ENCODE measurements at places on chromosomes 6 and 20.

DNA sequence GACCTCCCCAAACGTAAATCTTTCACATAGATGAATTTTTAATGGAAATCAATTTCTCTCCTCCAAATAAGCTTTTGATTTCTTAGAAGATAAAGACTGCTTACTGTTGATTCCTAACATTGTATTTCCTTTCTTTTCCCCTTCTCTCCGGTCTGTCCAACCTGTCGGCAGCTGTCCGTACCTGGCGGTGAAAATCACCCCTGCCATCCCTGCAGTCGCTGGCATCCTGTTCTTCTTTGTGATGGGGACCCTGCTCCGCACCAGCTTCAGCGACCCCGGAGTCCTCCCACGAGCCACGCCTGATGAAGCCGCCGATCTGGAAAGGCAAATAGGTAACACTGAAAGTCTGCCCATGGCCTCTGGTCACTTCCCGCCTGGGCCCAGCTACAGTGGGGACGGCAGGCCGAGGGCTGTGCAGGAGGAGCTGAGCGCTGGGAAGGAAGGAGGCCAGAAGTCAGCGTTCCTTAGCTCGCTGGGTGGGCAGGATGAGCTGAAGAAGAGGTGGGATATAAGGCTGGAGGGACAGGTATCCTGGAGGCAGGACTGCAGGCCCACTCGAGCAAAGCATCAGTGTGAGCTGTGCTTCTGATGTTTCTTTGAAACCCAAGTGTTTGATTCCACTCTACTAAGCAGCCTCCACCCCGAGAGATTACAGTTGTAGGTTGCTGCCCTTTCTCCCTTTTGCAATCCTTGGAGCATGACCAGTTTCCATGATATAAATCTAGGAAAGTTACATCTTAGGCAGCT lies 161.6 kb downstream of the ZDHHC14 start:
- no peak for DNase-seq

- DNase-seq: peak; percentile 36
These were observed 16.4 kb upstream of the POLR1H start for GRCh38 chr6:30044630-30045029.

DNA sequence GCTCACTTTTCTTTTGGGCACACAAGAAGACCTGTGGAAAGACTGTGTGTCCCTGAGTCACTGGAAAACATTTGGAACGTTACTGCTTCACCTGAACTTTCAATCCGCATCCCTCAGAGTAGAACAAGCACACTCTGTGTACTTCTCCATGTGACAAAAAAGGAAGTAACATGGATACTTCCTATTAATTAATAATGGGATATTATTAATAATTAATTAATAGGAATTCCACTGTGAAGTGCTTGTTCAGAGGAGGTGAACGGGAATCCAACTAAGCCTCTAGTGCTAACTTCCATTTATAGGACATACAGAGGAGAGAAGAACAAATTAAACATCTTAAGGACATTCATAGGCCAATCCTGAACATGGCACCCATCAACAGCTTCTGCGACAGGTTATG lies 407.8 kb downstream of the SYNE1 start:
- no peak for DNase-seq

GRCh38 chr6:38034274-38034914 lies 214.9 kb downstream of the ZFAND3 start:
- DNase-seq: peak; percentile 67

DNA sequence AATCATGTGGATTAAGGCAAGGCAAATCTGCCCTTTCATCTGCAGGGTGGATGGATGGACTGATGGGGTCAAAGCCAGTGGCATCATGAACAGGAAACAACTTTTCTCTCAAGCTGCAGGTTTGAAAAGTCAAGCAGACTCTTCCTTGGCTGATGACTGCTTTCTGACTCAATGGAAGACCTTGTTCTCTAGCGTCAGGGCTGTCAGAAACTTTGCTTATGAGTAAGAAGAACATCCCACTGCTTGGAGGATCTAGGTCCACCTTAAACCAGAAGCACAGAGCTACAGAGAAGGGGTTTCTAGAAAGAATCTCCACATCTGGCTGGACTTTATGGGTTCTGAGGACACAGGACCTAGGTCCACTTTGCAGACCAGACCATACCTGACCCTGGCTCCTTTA lies 36.3 kb upstream of the CST5 start:
- DNase-seq: no peak

GRCh38 chr6:43338243-43338642 lies 29.6 kb upstream of the CRIP3 start:
- DNase-seq: no peak

DNA sequence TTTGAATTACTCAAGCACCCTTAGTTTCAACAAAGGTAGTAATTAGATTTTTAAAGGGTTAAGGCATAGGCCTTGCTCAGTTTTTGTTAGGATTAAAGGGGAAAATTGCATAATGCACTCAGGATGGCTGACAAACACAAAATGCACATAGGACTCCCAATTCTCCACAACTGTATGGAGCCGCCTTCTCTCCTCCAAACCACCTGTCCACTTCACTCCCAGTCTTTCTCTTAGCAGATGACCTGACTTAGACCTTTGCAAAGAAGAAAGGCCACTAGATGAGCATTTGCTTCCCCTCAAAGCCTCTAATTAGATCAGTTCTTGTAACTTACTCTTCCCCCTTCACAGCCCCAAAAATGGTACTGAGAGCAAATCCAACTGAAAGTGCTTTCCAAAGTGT lies 20.1 kb downstream of the NSFL1C start:
- DNase-seq: no peak

DNA sequence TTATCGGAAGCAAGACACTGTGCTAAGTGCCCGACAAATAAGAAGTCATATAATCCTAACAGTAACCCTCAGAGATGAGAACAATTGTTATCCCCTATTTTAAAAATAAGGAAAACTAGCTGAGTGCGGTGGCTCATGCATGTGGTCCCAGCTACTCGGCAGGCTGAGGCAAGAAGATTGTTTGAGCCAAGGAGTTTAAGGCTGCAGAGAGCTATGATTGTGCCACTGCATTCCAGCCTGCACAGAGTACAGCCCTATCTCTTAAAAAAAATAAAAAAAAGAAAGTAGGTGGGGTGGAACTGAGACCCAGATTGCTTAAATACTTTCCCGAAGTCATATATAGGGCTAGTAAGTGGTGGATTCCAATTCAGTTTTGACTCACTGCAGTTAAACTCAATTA lies 84.7 kb downstream of the UST start:
- DNase-seq: no peak

GRCh38 chr6:167722634-167723309 lies 103.9 kb upstream of the AFDN start:
- no peak for DNase-seq

DNA sequence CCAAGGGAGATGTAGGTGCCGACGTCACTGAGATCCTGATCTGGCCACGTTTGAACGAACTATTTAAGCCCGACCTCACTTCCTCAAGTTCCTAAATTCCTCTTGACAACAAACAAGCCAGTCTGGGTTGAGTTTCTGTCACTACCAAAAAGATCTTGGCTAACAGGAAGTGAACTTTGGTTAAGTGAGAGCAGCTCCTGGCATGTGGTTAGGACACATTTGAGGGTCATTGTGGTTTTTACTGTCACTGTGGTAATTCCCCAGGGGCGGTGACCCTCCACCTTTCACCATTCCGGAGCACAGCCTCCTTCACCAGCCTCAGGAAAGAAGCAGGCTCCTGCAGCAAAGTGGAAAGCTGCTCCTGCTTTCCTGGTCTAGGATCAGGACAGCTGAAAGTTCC lies 43.1 kb upstream of the ZNF831 start:
- no peak for DNase-seq

- DNase-seq: peak; percentile 70
These were observed 793 bp downstream of the GMPR start for GRCh38 chr6:16238963-16239797.

GRCh38 chr20:14972256-14972655 lies 634.8 kb upstream of the FLRT3 start:
- DNase-seq: no peak

DNA sequence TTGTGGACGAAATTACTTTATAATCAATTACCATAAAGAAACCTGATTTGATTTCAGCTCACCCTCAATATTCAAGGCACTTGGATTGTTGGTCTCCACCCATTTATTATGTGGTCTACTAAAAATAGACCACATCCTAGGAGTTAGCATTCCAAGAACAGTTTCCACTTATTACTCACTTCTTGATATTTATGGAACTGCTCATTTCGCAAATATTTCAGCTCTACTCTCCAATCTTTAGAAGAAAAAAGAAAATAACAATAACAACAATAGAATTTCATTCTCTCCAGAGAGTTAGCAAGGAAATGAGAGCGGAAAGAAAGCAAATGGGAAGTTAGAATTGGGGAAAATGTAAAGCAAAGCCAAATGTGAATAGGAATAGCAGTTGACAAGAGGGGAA lies 26.2 kb upstream of the HDAC2 start:
- DNase-seq: peak; percentile 90

GRCh38 chr6:1709234-1709641 lies 99.5 kb downstream of the FOXC1 start:
- DNase-seq: no peak

DNA sequence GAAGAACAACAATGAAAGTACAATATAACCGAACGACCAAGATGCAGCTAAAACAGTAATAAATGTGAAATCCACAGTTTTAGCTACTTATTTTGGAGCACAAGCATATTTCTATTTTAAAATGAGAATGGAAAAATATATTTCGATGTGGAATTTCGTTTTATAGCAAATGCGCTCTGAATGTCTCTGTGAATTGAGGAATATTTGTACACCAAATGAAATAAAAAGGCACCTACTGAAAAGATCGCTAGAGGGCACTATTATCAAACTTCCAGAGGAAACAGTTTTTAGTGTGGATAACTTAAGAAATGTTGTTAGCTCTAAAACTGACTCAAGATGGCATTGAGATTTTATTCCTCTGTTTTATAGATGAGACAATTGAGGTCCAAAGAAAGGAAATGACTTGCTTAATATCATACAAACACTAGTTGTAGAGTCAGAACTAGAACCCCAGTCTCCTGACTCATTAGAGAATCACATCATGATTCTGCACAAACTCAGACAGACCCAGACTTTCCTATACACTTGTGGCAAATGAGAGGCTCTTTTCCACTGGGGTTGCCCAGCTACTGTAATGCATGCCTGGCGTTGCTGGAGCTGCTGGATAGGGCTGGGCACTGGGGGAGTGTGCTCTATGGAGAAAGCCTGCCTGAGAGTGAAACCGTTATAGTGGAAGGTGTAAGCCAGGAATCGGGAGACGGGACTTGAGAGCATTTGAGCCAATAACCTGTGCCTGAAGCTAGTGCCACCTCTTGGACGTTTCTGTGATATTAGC lies 51.9 kb downstream of the GCLC start:
- DNase-seq: peak; percentile 81

DNA sequence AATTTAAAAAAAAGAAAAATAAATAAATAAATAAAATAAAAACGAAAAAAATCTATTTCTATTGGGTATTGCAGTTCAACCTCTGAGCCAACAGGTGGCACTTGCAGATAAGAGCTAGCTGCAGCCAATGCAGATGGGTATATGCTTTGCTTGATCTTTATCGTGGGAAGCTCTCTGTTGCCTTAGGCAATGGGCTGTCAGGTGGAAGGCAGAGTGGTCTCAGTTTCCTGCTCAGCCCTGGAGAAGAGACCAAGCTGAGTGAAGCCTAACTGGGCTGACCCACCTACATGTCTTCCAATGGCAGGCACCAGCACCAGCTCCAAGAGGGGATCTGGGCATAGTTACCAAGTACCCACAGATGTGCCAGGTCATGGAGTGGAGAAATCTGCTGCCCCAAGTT lies 95.0 kb downstream of the AK9 start:
- peak; percentile 5 for DNase-seq

- DNase-seq: no peak
These were observed 244.0 kb downstream of the TMEM242 start for GRCh38 chr6:157079277-157079676.

- no peak for DNase-seq
These were observed 1239.3 kb upstream of the GJE1 start for GRCh38 chr6:140893432-140893831.

DNA sequence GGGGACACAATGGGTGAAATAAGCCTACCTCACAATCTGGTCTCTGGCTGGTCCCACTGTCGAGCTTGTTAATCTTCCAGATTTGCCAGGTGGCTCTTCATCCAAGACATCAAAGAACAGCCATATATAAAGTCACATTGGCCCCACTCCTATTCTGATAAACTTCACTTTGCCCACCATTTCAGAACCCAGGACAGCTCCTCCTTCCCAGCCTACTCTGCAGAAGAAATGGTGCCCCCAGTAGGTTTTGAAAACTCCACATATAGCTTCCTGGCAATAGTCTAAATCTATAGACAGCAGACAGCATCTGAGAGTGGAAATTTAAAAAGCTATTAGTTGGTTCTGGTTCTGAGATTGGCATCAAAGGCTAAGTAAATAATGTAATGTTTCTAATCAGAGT lies 143.1 kb upstream of the PCSK2 start:
- DNase-seq: no peak

- no peak for DNase-seq
These were observed 299.7 kb downstream of the PLCB1 start for GRCh38 chr20:8431538-8432434.

GRCh38 chr20:63908008-63908682 lies 13.2 kb downstream of the DNAJC5 start:
- DNase-seq: no peak

DNA sequence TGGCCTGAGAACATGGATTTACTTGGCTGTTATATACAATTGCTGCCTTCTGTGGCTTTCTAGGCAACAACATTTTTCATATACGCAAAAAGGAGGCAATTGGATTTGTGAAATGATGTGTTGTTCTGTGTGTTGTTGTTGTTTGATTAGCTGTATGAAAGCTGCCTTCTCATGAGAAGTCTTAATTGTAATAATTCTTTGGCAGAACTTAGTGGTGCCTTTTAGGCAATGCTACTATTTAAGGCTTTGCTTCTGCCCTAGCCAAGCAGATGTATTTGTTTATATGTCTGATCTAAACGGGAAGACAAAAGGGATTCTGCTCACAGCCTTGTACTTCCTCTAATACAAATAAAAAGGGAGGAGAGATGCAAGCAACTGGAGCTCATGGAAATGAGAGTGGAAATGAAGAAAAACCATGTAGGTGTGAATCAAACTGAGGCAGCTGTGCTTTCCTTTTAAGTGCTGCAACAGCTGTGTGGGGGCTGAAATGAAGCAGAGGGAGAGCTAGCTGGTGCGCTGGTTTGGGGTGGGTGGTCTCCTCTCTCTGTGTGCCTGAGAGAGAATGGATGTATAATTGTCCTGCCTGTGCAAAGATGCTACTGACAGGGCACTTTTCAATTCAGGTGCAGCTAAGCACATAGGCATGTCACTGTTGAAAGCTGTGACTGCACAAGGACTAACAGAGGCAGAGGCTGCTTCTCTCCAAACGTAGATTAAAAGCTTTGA lies 386.9 kb upstream of the MAN1A1 start:
- no peak for DNase-seq

GRCh38 chr6:111745186-111745585 lies 128.1 kb downstream of the FYN start:
- no peak for DNase-seq

DNA sequence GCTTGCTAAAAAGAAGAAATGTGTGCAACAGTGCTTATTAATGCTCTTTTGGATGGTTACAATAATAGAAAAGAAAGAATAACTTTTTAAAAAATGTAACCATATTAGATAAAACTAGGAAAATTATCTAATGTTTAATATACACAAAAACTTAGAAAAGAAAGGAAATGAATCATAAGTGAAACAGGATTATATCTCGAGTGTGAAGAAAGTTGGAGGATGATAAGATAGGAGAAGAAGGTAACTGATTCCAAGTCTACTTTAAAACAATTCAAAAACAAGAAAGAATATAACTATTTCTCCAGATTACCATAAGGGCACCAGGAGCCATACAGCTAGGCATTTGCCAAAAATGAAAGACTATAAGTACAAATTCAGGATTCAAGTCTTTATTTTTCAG lies 73.0 kb downstream of the PHIP start:
- DNase-seq: no peak
